ENCODE measurements at places on chromosomes 16 and 17.

DNA sequence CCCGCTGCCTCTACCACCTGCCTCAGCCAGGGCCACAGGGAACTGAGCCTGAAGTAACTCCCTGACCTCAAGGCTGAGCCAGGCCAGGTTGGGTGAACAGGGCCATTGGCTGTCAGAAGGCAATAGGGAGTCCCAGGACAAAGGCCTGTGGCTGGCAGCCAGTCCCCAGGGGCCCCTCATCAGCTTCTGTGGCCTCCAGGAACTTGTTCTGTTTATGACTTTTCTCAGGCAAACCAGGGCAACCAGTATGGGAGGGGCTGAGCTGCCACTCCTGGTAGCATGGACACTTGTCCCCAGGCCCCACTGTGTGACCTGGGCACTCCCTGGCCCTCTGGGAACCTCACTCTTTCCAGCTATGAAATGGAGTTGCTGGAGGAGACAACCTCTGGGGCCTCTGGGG is 40.1 kb downstream of the CPNE2 start:
- no peak for DNase-seq

DNA sequence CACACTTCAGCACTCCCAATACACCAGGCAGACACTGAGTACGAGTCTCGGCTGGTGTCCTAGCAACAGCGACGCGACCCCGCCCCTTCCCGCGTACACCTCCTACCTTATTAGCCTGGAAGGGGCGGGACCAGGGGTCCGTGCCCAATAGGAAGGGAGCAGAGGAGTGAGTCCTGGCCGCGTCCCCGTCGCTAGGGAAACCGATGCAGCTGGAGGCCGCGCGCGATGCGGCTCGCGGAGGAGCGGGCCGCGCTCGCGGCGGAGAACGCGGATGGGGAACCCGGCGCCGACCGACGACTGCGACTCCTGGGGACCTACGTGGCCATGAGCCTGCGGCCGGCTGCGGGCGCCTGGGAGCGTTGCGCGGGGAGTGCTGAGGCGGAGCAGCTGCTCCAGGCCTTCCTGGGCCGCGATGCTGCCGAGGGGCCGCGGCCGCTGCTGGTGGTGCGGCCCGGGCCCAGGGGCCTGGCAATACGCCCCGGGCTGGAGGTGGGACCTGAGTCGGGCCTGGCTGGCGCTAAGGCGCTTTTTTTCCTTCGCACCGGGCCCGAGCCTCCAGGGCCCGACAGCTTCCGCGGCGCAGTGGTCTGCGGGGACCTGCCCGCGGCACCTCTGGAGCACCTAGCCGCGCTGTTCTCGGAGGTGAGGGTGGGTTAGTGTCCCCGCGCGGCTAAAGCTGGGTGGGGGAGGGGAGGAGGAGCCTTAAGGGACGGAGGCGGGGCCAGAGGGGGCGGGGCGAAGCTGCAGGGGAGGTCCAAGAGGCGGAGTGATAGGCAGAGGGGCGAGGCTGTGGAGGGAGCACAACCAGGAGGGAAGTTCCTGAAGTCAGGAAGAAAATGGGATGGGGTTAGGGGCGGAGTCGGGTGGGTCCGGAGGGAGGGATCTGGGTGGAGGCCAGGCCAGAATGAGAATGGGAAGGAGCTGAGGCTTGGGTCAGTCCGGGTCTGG is at the start of gene DNAH9:
TSS of gene DNAH9 (plus strand) at position 197 of the 948 bp plus-strand sequence. CDS start at position 226, 29 bp downstream.
- no peak for DNase-seq

DNA sequence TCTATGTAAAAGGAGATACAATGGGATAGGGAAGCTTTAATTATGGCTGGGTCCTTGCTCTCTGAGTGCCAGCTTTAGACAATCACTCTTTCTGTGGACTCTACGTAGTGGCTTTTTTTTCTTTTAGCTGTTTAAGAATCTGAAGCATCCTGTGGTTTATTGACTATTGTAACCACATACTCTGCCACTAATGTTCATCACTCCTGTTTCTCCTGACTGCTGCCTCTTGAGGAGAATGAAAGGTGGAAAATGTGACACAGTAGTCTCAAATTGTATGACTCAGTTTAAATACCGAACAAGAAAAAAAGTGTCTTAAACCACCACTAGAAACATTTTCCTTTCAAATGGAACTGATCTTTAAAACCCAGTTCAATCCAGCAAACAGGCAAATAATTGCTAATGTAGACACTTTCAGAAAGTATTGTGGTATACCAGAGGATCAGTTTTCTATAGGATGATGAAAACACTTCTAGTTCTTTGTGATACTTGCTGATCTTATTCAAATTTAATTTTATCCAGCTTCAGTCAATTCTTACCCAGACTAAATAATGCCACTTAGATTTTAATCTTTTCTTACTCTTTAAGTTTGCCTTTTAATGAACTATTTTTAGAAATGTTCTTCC is 302.7 kb upstream of the PMFBP1 start:
- DNase-seq: no peak

GRCh38 chr16:53784291-53784690 is 80.3 kb downstream of the FTO start:
- DNase-seq: no peak

- peak; percentile 27 for DNase-seq
Observed at GRCh38 chr17:29566473-29567303, at the start of gene ABHD15. ABHD15 (minus strand) TSS chr17:29567037; CDS start chr17:29566966, 71 bp downstream.

GRCh38 chr17:1122533-1123392 is 57.0 kb downstream of the ABR start:
- no peak for DNase-seq

GRCh38 chr17:41339571-41340172 is 11.0 kb downstream of the KRT33A start:
- DNase-seq: no peak

GRCh38 chr17:2705263-2705662 is 6.3 kb downstream of the CLUH start:
- DNase-seq: no peak

DNA sequence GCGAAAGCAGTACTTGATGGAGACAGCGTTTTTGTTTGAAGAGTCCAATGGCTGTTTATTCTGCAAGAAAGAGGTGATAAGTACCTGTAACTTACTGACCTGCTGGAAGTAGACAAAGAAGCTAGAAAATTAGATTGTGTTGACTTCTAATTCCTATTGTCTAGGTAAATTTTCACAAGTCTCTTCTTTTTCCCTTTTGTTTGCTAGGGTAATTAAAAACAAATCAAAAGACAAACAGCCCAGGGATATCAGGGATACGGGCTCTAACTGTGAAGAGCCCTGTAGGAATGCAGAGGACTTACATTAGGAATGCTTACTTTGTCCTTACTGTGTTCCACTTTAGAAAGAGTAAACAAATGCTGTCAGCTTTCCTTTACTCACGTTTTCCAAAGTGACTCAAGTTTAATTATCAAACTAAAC is 7.0 kb downstream of the PSME3IP1 start:
- no peak for DNase-seq

DNA sequence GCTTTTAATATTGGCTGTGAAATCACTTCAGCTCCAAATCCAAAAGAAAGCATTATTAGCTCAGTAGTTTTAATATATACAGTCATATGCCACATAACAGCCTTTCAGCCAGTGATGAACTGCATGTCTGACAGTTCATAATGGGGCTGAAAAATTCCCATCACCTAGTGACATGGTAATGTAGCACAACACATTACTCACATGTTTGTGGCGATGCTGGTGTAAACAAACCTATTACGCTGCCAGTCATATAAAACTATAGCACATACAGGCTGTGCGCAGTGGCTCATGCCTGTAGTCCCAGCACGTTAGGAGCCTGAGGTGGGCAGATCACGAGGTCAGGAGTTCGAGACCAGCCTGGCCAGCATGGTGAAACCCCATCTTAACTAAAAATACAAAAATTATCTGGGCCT is 92.2 kb downstream of the TUBD1 start:
- no peak for DNase-seq

DNA sequence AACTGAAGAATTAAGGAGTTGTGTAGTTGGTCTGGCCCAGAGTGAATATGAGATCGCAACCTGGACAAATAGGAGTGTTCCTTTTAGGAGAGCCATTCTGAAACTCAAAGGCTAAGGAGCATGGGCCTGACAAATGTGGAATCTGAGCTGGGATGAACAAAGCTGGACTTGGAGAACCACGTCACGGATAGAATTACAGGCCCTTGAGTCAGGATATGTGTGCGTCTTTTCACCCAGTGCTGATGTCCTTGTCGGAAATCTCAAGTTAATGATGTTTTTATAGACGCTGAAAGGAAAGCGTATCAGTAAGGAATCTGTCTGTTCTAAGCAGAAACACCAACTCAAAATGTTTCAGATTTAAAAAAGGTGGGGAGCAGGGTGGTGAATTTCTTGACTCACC is 173.8 kb upstream of the ZKSCAN2 start:
- no peak for DNase-seq

GRCh38 chr17:81036197-81036941 is 1.4 kb downstream of the BAIAP2 start:
- no peak for DNase-seq

- no peak for DNase-seq
Observed at GRCh38 chr16:27458258-27458657, 56.3 kb downstream of the IL21R start.

DNA sequence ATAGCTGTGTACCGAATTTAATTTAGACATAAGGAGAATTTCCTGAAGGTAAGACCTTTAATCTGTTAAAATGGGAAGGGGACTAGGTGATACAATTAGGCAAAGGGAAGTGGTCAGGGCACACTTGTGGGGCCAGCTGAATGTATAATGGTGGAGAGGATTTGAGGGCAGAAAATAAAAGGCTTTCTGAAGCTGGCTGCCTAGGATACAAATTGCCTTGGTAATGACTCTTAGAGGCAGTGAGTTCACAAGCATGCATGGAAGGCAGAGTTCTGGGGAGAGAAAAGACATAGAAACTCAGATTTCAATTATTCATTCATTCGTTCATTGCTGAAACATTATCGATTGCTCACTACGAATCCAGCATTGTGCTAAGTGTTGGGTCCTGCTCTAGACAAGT is 12.4 kb upstream of the NFAT5 start:
- no peak for DNase-seq

GRCh38 chr16:75206749-75207451 is at the start of gene CTRB2:
CTRB2 (minus strand) TSS chr16:75207161; CDS start chr16:75207141, 20 bp downstream.
- no peak for DNase-seq

DNA sequence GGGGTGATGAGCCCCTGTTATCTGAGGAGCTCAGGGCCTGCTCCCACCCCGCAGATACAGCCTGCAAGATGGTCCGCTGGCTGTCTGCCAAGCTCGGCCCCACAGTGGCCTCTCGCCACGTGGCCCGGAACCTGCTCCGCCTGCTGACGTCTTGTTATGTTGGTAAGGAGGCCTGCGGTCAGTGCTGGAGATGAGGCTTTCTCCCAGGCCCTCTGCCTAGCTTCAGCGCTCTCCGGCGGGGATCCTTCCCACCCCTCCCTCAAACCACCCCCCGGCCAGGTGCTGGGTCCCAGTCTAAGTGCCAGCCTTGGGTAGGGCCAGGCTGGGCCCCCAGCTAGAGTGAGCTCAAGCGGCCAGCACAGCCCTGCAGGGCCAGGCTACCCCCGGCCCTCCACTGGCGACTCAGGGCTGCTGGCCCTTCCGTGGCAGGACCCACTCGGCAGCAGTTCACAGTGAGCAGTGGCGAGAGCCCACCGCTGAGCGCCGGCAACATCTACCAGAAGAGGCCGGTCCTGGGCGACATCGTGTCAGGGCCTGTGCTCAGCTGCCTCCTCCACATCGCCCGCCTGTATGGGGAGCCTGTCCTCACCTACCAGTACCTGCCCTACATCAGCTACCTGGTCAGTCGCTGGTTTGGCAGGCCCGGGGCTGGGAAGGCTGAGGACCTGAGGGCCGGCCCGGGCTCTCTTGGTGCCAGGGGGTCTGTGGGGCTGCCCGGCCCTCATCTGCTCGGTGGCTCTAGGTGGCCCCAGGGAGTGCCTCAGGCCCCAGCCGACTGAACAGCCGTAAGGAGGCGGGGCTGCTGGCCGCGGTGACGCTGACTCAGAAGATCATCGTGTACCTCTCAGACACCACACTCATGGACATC is 6.1 kb downstream of the WDR81 start:
- peak; percentile 67 for DNase-seq

DNA sequence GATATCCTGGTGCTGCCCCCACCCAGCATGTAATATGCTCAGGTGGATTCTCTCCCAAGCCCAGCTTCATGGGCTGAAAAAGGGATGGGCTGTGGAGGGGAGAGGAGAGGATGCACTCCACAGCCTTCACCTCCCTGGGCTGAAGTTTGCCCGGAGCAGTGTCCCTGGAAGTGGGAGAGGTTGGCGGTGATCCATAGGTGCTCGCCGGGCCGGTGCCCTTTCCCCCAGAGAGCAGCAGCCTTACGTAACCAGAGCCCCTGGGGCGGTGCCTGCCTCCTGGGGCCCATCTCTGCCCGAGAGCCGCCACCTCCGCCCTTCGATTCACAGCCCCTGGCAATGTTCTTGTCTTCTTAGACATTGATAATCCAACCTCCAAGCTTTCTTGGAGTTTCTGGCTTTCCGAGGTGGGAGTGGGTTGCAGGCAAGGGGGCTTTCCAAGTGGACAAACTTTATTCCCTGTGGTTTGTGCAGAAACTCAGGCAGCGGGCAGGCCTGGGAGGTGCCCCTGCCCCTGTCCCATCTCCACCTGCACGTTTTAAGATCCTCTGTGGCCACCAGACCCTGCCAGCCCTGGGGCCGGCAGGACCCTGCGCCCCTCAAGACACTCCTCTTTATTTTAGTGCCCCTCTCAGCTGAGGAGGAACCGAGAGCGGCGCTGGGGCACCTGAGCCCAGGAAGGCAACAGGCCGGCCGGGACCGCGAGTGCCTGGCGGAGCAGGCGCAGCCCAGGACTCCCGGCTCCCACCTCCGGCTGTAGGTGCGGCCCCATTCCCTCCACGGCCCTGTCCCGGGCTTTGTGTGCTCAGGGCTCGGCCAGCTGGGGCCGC is 3.1 kb upstream of the WDR90 start:
- no peak for DNase-seq

DNA sequence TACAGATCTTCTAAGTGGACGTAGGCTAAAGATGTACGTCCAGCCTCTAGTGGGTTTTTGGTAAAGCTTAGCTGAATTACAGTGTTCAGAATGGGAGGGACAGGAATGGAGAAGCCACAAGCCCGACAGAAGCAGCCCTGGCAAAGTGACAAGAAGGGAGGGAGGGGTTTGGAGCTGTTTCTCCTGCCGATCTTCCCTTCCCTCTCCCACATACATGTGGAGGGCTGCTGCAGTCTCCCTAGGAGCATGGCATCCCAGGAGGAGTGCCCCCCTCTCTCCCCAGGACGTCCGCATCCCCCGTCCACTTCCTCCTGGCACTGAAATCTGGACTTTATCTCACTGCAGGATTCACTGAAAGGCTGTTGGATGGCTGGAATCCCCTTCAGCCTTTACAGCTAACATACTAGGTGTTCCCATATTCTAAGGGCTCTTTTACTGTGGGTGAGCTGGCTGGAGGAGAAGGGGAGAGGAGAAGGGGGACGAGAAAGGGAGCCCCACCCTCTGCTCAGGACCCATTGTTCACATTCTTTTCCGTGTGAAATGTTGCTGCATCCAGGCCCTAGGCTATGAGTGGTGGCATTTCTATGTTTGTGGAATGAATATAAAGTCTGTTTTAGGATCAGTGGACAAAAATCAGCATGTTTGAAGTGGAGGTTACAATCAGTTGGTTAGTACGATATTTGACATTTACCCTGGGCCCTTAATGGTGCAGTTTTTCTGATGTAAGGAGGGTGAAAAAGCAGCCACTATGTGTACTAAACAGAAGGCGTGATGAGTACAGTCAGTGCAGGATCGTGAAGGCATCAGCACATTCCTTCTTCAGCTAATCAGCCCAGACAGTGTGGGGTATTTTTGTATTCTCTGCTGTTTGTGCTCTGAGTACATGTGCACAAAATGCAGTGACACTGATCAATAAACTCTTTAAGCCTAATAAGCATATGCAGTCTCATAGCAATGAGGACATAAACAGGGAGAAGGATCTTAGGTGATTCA is 94.6 kb downstream of the SPECC1 start:
- no peak for DNase-seq

- DNase-seq: no peak
Observed at GRCh38 chr16:46627746-46628145, 6.6 kb upstream of the SHCBP1 start.

All from AG09319 (cell line).